HT1080 (cell line): ENCODE measurements at places on chromosomes 13 and 19.

DNA sequence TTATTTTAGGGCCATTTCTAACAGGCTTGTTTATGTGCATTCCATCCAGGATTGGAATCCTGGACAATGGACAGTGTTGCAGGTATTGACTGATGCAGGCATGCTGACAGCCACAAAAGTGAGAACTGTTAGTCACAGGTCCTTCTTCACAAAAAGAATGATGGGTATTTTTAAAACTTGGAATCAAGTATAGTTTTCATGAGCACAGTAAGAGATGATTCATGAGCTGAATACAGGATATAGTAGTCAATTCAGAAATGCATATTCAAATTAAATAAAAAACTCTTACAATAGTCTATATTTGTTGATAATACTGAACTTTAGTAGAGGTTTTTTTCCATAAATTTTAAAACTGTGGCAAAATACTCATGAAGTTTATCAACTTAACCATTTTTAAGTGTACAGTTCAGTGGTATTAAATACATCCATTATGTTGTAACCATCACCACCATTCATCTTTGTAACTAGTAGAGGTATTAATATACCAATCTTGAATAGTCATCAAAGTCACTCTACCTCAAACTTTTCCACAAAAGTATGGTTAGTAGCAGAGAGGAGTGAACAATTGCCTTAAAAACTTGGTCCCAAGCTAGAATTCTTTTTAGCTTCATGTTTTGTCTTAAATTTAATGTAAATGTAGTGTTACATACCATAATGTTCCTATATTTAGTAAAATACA is 79.5 kb downstream of the KCNRG start:
- DNase-seq = no peak

- no peak for DNase-seq
These were observed 639 bp downstream of the LENG1 start for GRCh38 chr19:54158812-54159351.

DNA sequence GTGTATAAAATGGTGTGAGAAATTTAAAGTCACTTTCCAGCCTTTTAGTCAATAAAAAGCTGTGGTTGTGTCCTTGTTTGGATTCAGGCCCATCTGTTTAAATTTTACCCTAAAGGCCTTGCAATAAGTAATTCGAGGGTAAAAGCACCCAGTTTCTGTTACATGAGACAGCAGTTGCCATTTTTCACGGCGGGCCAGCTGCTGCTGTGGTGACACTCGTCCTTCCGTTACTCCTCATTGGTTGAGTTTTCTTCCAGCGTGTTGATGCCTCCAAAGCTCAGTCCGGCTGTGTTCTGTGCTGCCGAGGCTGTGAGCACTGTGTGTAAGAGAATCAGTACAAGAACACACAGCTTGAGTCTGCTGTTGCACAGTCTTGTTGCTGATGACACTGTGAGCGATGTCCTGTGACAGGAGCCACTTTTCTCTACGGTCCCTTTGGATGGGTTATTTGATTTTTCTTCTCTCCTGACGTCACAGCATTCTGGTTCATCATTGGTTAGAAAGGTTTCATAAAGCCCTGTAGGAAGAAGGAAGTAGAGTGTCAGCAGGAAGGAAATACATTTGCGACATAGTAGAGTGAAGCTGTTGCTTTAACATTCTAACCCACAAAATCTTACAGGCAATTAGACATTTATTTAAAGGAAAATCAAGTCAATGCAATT is 602.5 kb upstream of the ARGLU1 start:
- DNase-seq = no peak

- no peak for DNase-seq
These were observed 310.8 kb downstream of the SLC7A1 start for GRCh38 chr13:29284726-29285125.
